ENCODE measurements at places on chromosomes 6 and 20.

GRCh38 chr6:2524090-2524489, 226.6 kb downstream of the MYLK4 start:
- DNase-seq: no peak

DNA sequence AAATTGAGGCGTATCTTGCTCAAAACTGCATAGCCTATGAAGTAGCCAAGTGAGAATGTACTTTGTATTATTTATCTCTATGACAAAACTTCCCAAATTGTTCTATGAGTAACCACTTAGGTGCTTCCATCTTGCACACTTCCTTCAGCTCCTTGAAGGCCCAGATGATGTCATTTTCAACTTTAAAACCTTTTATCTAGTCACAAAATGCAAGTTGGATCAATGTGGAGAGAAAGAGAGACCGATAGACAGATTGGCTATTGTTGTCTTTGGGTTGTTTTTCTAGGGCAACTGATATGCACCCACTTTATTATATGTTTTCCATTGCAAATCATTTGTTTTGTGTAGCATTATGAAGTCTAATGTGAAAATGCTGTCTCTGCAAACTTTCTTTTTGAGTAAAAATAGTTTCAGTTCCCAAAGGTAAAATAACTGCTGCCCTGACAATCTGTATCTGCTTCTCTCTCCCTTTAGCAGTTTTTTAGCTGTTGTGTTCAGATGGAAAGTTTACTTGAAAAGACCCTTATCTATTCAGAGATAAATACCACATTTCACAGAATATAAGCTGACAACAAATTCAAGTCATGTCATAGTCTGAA, 73.7 kb upstream of the CITED2 start:
- DNase-seq: peak; percentile 49

GRCh38 chr6:46549155-46549554, 57.9 kb upstream of the RCAN2 start:
- DNase-seq: no peak

DNA sequence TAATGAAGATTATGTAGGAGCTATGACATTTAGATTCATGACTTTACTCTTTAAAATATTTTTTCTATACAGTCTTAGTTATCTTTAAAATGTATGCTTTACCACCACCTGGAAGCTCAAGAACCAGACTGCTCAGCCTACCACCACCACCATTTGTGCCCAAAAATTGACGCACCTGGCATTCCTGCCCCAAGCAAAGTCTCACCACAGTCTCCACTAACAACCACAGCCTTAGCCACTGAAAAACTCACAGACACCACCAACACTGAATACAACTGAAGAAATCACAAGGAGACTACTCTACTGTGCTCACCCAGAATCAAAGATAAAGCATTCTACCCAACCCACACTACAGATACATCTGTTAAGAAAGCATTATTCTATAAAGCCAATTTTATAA, 201.9 kb upstream of the PDE10A start:
- DNase-seq: no peak

DNA sequence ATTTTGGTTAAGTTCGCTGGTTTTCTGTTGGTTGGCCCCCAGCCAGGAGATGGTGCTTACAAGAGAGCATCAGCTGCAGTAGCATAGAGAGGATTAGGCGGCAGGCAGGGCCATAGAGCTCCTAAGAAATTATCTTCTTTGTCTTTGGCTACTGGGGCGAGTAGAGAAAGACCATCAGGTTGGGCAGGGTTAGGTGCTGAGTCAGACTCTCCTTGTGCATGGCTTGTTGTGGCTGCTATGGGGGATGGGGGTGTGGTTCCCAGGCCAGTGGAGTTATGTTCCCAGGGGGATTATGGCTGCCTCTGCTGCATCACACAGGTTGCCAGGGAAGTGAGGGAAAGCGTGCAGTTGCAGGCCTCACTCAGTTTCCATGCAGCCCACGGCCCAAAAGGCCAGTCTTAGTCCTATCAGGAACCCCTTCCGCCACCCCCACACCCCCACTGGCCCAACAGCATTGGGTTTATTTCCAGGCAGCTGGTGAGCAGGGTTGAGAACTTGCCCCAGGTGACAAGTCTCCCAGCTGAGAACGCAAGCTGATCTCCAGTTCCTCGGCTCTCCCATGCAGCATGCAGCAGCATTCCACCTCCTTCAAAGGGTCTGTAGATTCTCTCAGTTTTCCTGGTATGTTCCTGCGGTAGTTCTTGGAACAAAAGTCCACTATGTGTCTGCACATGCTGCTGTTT, 243.7 kb downstream of the UTRN start:
- DNase-seq: peak; percentile 22

DNA sequence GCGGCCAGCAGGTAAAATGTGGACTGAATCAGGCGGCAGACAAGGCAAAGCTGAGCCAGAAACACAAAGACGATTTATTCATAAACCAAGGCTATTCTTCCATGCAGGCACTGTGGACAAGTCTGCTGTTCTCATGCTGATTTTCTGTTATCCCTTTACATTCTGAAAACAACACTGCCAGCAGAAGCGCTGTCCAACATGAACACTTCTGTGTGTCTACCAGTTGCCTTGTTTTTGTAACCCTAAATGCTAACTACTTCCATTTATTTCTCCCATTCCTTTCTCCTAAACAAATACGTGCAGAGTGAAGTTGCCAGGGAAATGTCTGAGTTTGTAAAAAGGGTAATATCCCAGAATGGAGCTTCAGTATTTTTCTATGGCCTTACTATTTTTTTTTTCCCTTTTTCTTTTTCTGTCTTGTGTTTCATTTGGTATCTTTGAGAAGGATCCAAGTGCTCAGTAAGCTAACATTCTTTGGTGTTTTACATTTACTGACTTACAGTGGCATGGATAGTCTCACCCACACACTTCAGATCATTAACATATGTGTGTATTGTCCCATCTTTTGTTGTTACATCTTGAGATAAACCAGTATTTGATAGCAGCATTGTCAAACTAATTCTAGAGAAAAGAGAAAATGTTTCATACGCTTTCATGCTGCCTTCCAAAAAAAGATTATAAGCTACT, 1308.9 kb upstream of the MAP3K7 start:
- no peak for DNase-seq

- peak; percentile 7 for DNase-seq
Observed at GRCh38 chr6:17506531-17506930, 93.6 kb upstream of the FAM8A1 start.

DNA sequence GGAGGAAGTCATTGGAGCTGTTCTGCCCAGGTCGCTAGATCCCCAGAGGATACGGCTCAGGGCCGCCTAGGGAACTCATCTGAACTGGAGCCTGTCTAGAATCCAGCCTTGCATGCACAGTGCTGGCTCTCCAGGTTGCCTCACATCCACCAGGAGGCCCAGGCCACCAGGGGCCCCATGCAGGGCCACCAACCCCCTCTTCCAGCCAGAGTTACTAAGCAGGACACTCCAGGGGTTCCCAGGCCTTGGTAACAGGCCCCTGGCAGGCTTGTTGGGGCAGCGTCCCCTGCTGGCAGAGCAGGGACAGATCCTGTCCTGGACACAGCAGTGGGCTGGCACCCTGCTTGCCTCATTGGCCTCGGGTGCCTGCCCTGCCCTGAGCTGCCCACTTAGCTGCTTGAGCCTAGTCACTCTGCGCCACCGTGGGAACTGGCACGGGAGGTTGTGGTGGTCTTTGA, 35.3 kb downstream of the EFCAB8 start:
- DNase-seq: peak; percentile 17

GRCh38 chr6:8879334-8879733, 444.0 kb upstream of the SLC35B3 start:
- DNase-seq: no peak

DNA sequence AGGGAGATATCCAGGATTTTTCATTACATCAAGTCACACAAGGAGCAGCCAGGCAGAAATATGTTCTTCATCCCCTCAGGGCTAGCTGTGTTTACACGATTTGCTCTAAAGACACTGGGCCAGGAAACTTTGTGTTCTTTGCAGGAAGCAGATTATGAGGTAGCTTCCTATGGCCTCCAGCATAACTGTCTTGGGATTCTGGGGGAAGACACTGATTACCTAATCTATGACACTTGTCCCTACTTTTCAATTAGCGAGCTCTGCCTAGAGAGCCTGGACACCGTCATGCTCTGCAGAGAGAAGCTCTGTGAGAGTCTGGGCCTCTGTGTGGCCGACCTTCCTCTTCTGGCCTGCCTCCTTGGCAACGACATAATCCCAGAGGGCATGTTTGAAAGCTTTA, 11.2 kb downstream of the FAM120B start:
- DNase-seq: no peak

DNA sequence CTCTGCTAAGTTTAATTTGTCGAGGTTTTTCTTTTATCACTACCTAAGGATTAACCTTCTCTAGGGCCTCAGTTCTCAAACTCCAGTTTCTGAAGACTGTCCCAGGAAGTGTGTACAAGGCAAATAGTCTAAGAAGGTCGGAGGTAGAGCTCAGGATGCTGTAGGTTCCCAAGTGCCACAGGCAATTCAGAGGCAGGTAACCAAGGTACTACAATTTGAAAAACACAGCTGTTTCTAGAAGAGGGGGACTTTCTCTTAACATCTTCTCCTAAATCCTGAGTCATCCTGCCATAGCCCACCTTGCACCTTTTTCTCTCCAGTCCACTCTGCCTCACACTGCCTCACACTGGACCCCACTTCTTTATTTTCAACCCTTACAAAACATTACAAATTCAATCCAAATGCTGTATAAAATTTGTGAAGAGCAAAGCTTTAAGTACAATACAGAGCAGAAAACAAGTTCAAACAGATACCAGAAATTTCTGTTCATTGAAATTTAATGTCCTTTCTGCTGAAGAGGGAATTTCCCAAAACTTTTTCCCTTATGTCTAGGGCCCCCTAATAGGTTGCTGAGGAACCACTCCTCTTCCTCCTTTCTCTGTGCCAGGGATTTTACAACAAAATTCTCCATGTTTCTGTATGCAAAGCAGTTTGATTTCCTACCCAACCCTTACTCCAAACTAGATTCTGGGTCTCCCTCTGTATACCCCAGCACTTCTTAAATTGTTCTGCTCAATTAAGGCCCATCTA, 43.0 kb downstream of the FRK start:
- no peak for DNase-seq

GRCh38 chr6:147156799-147157382, 47.3 kb upstream of the STXBP5 start:
- DNase-seq: peak; percentile 40

- DNase-seq: no peak
Observed at GRCh38 chr6:100035873-100036653, 42.0 kb upstream of the MCHR2 start.

DNA sequence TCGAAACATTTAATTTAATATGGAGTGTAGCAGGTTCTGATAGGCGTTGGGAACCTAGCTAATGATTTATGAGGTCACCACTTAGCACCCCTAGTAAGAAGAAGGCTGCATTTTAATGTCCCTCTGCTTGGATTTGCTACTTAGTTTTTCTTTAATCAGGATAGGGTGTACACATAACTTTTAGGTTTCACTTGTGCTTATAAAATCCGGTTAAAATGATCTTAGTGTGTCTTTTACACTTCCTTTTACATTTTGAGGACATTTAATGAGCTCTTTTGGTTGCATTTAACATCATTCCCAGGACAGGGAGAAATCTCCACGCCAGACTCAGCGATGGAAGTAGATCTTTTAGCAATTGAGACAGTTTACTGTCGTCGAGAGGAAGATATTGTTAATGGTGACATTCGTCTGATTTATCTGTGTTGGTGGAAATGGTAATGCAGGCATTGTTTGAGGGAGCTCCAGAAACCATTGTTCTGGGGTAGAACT, 5.6 kb downstream of the TFAP2A start:
- DNase-seq: no peak

- DNase-seq: no peak
Observed at GRCh38 chr6:453152-453551, 61.6 kb downstream of the IRF4 start.

DNA sequence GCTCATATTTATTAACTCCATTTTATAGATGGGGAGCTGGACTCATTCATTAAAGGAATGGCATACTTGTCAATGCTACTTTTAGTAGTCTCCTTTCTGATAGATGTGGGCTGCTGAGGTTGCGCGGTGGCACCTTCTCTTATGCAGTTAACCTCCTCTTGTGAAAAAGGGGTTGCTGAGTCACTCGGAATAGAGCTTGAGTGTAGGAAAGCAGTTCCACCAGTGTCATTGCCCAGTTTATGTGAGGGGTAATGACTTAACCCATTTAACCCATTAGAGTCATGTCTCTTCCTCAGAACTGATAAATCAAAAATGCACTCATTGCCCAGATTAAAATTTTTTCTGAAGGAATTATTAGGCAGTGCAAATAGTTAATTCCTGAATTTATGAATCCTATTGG, 6.3 kb downstream of the MAPK14 start:
- no peak for DNase-seq

- DNase-seq: peak; percentile 11
Observed at GRCh38 chr6:126118936-126119335, 132.6 kb downstream of the TRMT11 start.

GRCh38 chr20:64025826-64026412, 10.1 kb upstream of the C20orf204 start:
- no peak for DNase-seq

GRCh38 chr6:135258970-135259369, 77.9 kb downstream of the MYB start:
- DNase-seq: no peak

- DNase-seq: no peak
Observed at GRCh38 chr6:38637756-38638155, 2.0 kb downstream of the BTBD9 start.

GRCh38 chr20:11270566-11270965, 596.8 kb upstream of the JAG1 start:
- no peak for DNase-seq

DNA sequence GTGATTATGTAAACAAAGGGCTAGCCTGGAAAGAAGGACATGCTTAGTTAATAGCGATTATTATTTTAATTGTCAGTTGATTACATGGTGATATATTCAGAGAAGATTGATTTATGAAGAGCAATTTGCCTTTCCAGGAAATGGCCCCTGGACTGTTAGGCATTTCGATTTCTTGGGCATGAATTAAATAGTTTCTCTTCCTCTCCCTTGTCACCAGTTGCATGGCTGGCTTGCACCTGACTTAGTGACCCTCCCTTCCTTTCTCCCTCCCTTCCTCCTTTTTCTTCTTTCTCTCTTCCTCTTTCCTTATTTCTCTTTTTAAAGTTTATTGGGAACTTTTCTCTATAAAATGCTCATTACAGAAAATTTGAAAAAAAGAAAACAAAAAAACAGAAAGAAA, 235.4 kb downstream of the CDC5L start:
- DNase-seq: no peak

GRCh38 chr20:6122873-6123648, at the start of gene FERMT1:
TSS of gene FERMT1 (minus strand) at chr20:6123030. CDS start at chr20:6119554, 3,476 bp downstream.
- DNase-seq: peak; percentile 58

DNA sequence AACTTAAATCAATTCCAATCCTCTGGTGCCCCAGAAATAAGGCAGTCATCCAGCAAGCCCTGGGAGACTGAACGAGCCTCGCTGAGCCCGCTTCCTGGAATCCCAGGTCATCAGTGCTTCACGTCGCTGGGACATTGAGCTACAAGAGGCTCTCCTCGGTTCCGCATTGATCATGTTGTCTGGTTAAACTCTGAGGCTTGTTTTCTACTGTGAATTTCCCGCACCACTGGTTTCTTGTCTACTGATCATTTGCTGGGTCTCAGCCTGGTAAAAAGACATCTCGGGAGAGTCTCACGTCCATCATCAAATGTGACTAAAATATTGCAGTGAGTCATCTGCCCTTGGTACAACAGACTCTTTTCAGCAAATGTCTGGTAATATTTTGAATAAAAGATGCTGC, 569.2 kb downstream of the QKI start:
- DNase-seq: no peak

- DNase-seq: no peak
Observed at GRCh38 chr6:37454420-37455140, 21.6 kb downstream of the CMTR1 start.

Data from fibroblast of pulmonary artery (primary cell).